ENCODE measurements at places on chromosomes 12 and 14.
A peak's percentile ranks its signal among the peaks of the same experiment; 100 is the strongest.

GRCh38 chr14:95564060-95564459, 29.2 kb downstream of the GLRX5 start:
- no peak for DNase-seq

- DNase-seq: no peak
Observed at GRCh38 chr12:50246197-50246865, 37.0 kb downstream of the LIMA1 start.

DNA sequence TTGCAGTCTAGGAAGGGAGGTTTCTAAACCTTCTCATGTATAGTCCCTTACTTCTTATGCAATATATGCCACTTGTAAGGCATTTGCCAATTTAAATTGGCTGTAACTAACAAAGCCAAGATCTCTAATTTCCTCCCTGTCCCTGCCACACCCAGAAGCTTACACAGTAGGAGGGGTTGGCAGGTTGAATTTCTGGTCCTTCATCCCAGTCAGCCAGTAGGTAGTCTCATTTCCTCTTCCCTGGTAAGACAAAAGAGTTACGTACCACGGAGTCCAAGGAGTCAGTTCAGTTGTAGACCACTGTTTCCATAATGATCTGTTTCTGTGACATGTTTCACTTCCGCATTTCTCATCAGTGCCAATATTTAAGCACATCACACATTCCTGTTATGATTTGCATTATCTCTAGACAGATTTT, 47.0 kb upstream of the PLBD1 start:
- no peak for DNase-seq

- DNase-seq: peak; percentile 61
Observed at GRCh38 chr12:94649349-94650142, 811 bp downstream of the TMCC3 start.

GRCh38 chr14:49961270-49962222, 68.7 kb downstream of the ARF6 start:
- no peak for DNase-seq

DNA sequence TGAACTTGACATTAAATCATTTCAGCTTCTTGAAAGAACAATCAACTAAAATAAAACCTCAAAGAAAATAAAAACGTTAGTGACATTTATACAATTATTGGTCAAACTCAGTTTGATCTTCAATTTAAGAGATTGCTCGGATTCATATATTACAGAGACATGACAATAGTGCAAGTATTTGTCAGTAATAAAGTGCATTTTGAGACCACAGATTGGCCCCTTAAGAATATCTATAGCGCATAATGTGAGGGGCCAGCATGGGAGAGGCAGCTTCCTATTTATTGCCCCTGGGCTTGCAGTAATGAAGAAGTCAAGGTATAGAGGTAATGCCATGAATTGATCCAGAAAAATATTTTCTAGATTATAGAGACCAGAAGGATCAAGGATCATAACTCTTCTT, 552.3 kb downstream of the VRK1 start:
- no peak for DNase-seq

DNA sequence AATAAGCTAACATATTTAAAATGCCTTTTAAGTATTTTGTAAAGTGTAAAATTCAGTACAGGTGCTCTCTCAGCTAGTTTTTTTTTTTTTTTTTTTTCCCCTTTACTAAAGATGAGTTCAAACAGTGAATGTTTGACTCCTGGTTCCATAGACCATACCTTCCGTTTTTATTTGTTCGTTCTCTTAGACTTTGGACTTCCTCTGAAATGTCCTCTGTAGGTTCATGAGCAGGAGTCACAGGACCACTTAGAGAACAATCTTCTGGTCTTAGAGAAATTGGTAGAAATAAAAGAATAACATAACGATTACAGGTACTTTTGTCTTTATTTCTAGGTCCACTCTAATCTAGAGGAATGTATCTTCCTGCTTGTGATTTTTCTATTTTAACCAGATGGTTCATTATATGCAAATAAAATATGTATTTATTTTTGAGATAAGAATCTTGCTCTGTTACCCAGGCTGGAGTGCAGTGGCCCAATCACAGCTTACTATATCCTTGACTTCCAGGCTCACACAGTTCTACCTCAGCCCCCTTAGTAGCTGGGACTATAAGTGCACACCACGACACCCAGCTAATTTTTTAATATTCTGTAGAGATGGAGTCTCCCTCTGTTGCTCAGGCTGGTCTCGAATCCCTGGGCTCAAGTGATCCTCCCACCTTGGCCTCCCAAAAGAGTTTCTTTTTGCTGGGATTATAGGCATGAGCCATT, 25.8 kb downstream of the STYX start:
- no peak for DNase-seq

DNA sequence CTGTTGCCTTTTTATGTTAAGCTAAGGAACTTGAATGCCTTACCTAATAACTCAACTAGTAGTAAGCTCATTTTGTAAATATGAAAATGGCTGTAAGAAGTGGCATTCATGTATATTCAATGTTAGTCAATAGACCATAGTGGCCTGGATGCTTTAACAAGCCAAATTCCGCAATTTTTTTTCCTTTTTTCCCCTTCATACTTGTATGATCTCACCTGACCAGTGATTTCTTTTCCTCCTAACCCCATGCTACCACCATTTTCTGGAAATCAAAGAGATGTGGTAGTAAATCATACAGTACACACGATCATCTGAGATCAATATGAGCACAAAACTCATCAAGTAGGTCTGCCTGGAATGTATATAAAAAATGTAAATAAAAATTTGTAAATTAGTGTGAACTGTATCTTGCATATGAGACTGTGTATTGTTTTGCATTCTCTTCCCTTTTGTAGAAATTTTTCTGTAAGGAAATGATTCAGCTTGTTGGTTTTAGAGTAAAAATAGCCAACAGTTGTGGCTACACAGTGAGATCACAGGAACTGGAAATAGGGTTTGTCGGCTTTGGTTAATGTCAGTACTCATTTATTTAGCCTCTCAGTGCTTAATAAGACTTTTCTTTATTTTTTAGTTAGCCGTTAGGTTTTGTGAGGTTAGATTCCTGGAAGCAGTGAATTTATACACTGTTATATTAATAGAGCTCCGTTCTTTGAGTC, 62.5 kb downstream of the ETNK1 start:
- no peak for DNase-seq

DNA sequence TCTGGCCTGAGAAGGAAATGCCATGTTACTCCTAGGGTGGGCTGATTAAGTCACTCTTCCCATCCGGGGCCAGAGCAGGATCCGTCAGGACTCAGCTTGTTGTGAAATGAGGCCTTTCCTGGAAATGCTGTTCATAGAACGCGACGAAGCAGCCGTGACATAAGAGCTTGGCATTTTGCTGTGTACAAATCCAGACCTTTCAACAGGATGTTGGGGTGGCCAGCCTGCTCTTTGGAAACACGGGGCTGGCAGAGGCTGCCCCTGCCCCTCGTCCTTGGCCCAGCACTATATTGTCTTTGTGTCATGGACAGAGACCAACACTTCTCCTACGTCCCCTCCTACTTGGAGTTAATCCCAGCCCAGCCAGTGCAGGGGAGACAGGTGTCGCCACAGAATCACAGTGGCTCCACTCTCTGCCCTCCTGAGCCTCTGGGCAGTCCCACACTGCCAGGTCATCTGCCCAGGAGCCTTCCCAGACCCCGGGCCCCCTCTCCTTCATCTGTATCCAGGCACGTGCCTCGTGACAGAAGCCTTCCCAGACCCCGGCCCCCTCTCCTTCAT, 18.6 kb upstream of the EIF5 start:
- DNase-seq: no peak

- DNase-seq: no peak
Observed at GRCh38 chr12:99386907-99387306, 260.6 kb upstream of the GARIN6 start.

GRCh38 chr12:108530161-108530560, 15.1 kb downstream of the FICD start:
- no peak for DNase-seq

DNA sequence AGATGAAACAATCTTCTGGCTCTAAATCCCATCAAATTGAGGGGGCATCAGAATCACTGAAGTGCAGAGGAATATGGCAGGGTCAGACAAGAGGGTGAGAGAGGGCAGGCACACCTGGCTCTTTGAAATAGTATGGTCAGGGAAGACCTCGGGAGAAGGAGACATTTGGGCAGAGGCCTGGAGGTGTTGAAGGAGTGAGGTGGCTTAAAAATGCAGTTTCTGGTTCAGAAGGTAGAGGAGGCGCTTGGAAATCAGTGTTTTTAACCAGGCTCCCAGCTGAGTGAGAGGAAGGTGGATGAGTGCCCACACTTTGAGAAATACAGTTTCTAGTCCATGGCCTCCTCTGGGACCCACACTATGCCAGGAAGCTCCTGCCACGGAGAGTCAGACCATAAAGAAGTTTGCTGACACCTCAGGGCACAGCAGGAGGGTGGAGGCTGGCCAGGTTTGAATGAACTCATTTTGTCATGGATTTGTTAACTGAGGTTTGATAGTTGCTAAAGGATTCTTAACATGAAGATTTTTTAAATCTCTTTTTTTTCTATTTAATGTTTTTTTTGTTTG, 20.1 kb downstream of the NID2 start:
- no peak for DNase-seq

DNA sequence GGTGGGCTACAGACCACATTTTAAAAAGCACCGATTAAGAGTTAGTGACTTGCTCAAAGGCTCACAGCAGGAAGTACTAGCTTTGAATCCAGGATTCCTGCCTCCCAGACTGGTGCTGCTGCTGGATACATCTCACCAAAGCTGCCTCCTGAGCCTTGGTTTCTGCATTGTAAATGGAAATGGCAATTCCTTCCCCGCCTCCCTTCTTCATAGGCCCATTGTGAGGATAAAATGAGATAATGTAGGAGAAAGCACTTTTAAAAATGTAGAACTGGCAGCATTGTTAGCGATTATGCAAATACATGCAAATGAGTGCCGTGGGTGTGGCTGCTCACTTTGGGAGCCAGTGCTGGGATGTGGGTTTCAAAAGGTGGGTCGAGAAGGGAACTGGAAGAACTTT, 15.4 kb downstream of the PDE1B start:
- no peak for DNase-seq

DNA sequence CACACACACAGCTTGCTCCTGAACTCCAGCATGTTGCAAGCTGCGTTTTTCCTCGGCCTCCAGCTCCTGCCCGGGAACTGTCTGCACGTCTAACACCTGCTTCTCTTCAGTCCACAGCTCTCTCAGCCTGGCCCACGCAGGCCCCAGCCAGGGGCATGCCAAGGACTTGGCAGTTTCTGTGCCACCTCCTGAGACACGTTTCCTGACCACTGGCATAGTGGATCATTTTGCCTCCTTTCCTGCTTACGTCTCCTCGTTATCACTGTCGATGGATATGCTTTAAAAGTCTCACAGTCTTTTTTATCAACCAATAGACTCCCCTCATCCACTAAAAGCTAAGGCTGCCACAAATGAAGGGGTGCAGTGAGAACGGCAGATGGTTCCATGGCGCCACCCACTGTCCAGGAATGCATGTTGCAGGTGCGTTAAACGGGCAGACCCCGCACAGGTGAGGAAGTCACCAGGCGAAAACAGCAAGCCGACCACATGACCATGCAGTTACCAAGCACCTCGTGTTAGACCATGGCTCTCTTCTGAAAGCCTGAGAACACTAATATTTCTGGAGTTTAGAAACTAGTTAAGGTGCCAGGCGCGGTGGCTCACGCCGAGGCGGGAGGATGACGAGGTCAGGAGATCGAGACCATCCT, 14.7 kb upstream of the TEAD4 start:
- DNase-seq: peak; percentile 82

GRCh38 chr14:68282479-68283377, 463.1 kb downstream of the RAD51B start:
- no peak for DNase-seq

DNA sequence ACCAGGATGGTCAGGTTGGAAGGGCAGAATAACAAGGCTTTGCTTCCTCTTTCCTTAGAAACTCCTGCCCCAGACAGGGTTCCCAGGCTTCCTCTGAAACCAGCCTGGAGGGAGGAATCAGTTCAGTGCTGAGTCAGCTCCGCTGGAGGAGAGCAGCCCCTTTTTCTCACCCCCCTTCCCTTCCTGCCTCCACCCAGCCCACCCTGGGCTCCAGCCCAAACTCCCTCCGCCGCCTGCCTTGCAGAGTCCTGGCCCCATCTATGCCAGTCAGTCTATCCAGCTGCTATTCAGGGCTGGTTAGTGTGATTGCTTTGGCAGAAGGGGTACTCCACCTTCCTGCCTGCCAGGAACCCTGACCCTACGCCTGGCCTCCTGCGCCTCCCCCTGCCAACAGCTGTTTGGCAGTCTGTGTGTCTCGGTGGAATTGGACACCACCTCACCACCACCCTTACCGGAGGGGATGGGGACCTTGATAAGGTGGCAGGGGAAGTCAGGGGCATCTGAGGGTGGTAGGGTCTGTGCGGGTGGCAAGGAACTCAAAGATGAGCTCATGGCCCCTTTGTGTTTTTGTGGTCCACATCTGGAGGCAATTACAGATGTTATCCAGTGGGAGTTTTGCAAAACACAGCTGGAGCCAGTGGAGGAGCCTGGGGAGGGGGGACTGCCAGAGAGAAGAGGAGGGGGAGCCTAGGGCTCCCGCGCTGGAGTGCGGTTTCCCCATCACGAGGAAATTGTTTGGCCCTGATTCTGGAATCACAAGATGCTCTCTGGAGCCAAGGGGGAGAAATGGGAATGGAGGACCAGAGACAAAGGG, 12.2 kb downstream of the MMP14 start:
- DNase-seq: no peak

DNA sequence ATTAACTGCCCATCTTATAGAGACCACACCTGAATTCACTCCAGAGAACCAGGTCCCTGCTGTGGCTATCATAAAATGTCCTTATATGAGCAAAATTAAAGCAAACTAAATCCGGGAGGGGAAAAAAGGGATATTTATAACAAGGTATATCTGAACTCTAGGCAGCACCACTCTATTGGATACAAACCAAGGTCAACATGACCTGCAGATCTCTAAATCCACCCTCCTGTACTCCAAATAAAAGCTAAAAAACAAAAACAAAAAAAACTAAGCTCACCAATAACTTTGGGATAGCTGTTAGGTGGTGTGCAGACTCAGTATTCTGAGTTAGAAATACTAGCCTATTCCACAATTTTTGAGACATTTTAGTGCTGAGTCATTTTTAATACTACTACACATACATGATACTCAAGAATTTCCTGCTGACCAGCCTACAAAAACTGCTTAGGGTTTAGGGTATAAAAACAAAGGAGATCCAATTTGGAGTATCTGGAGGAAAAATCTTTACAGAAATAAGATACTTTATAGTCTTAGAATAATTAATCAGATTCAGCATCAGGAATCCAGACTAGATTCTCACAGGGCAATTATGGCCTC, 46.6 kb upstream of the LTBP2 start:
- DNase-seq: no peak

DNA sequence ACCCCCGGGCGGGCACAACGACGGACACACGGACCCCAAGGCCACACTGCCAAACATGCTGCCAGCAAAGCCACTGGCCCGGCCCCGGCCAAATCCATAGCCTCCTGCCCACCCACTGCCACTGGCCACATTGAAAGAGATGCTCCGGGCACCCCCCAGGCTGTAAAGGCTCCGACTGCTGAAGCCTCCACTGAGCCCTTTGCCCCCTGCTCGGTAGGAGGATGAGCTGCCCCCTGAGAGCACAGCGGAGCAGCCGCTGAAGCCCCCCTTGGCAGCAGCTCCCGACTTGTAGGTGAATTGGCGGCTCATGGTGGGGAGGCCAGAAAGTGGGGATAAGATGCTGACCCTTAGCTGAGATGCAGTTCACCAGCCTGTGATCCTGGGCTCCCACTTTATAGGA, at the start of gene KRT73:
TSS of gene KRT73 (minus strand) at position 344 of the 400 bp plus-strand sequence. CDS start at position 309, 35 bp downstream.
- no peak for DNase-seq

- no peak for DNase-seq
Observed at GRCh38 chr12:29245246-29245645, 96.2 kb downstream of the FAR2 start.

GRCh38 chr14:104436047-104436591, 143.4 kb upstream of the C14orf180 start:
- DNase-seq: no peak

Data from activated CD8-positive, alpha-beta memory T cell treated with anti-CD3 and anti-CD28 coated beads, Interleukin-2, amount 50 U/mL, for 48 hours (primary cell).